ENCODE measurements at places on chromosomes 3 and 15.

GRCh38 chr15:41507820-41508290, 5.8 kb downstream of the LTK start:
- DNase-seq: no peak

DNA sequence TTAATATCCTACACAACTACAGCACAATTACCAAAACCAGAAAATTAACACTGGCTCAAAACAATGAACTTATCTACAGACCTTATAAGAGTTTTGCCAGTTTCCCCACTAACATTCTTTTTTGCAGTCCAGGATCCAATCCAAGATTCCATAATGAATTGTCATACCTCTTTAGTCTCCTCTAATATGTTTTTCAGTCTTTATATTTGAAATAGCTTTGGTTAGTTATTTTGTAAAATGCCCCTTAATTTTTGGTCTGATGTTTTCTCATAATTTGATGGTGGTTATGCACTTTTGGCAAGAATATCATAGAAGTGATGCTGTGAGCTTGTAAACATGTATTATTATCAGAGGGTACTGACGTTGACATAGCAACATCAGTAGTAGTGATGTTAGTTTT, 124.3 kb downstream of the ISL2 start:
- no peak for DNase-seq

- DNase-seq: no peak
Observed at GRCh38 chr3:148450819-148451218, 246.9 kb upstream of the AGTR1 start.

GRCh38 chr15:53979051-53979788, 979 bp downstream of the UNC13C start:
- no peak for DNase-seq

- no peak for DNase-seq
Observed at GRCh38 chr3:34956511-34956910, 682.8 kb upstream of the ARPP21 start.

DNA sequence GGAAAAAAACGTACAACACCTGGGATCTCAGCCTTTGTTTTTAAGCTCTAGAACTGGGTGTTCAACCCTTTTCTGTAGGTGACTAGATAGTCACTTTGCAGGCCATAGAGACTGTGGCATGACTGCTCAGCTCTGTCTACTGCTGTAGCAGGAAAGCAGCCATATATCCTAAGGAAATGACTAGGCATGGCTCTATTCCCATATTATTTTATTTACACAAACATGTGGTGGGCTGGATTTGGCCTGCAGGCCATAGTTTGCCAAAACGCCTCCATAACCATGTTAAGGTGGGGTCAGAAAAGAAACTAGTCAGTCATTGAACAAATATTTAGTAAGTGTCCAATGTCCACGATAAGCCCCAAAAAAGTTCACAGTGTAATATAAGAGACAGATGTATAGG, 452.5 kb downstream of the MCTP2 start:
- DNase-seq: no peak

- no peak for DNase-seq
Observed at GRCh38 chr15:53378096-53378800, 381.2 kb downstream of the WDR72 start.

DNA sequence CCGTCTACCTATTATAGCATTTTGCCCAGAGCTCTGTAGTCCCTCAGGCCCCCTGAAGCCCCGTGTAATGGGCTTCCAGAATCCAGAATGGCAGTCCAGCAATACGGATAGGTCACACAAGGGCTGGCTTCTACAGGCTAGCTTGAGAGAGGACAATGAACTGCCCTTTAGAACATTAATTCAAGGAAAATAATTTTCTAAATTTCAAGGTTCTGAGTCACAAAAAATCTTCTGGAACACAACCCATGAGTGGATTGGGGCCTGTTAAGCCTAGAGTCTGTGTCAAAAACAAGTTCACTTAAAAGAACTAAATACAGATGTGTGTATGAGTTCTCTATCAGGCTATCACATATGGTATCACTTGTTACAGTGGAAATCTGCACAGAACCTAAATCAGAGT, 28.8 kb downstream of the DCP1A start:
- DNase-seq: no peak

GRCh38 chr3:98917608-98918007, 16.1 kb upstream of the DCBLD2 start:
- no peak for DNase-seq

Data from stimulated activated CD8-positive, alpha-beta memory T cell treated with anti-CD3 and anti-CD28 coated beads, Interleukin-12 subunit alpha, Interleukin-12 subunit beta, amount 100 ng/mL, for 4 hours (primary cell).